ENCODE measurements at places on chromosomes 5 and 9.

GRCh38 chr5:131974016-131974415 is 28.6 kb upstream of the MEIKIN start:
- DNase-seq: no peak

- DNase-seq: no peak
Observed at GRCh38 chr9:7216004-7216841, 458.4 kb downstream of the KDM4C start.

GRCh38 chr9:112852741-112853504 is 37.8 kb downstream of the SLC46A2 start:
- no peak for DNase-seq

DNA sequence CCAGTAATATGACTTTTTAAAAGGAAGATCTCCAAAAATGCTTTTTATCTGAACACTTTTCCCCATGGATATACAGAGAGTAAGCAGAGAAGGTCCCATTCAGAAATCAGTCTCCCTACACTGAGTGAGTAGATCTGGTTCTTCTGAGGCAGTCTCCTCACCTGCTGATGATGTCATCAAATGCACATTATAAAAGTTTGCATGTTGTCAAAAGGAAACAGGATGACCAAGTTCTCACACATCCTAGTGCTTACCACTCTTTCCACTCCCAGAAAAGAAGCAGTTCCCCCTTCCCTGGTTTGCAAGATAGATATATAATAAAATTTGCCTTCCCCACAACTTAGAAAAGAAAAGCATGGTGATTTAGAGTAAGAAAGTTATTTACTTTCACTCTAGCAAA is 180.5 kb downstream of the RAB3C start:
- DNase-seq: no peak
